Prostate gland (tissue), 2 donors: ENCODE measurements at places on chromosomes 7 and 10. TPM values are rescaled to one million over a fixed set of nuclear protein-coding genes. Genes with fewer than 3 reads are reported as not detected.

DNA sequence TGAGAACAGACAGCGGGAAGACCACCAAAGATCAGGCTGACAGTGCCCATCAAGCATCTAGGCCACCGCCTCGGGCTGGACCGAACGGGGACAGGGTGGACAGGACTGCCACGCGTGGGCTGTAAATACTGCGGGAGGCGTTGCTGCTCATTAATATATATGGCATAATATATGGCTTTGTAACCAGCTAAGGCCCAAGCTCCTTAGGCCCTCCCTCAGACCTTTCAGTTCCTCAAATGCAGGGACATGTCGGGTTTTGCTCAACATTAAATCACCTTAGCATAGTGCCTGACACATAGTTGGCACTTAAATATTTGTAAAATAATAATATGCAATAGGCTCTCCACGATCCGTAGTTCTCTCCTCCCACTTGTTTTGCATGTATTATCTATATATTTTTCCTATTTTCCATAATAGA, 402 bp upstream of the TMEM168 start:
- peak overlapping the region; percentile 65 for H3K4me3 ChIP-seq
- H3K36me3 ChIP-seq = no peaks in the 10 kb centered on the region
- no peaks in the 10 kb centered on the region for H3K27me3 ChIP-seq

GRCh38 chr10:20041931-20042330, 225.7 kb downstream of the PLXDC2 start:
- no peaks in the 10 kb centered on the region for H3K4me1 ChIP-seq
- H3K27ac ChIP-seq = no peak overlapping the region
- H3K4me3 ChIP-seq = no peak overlapping the region
- H3K27me3 ChIP-seq = no peaks in the 10 kb centered on the region
- DNase-seq = no peak

The GTPBP10 gene
- 16.2 TPM for total RNA-seq

The PRTFDC1 gene
- total RNA-seq = 0.80 TPM

DNA sequence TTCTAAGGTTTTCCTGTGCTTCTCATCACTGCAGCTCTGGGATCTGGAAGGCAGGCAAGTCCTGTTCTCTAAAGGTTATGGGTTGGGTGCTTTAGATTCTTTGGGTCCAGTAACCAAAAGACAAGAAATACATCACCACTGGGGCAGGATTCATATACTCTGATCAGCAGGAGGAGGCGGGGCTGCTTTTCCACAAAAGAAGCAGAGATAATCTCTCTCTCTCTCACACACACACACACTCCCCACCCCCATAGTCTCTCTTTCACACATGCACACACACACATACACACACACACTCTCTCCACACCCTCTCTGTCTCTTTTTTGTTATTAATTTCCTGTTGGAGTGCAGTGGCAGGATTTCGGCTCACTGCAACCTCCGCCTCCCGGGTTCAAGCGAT, 13.0 kb upstream of the ACBD5 start:
- H3K4me3 ChIP-seq = no peak overlapping the region
- H3K4me1 ChIP-seq = no peaks in the 10 kb centered on the region
- DNase-seq = no peak
- no peaks in the 10 kb centered on the region for H3K36me3 ChIP-seq
- H3K27ac ChIP-seq = no peak overlapping the region

The TWIST1 gene
- total RNA-seq = 6.4 TPM

GRCh38 chr10:67965456-67965855, 81.0 kb downstream of the SIRT1 start:
- H3K4me1 ChIP-seq = no peaks in the 10 kb centered on the region
- H3K4me3 ChIP-seq = no peak overlapping the region
- no peaks in the 10 kb centered on the region for H3K27me3 ChIP-seq
- no peaks in the 10 kb centered on the region for H3K36me3 ChIP-seq

DNA sequence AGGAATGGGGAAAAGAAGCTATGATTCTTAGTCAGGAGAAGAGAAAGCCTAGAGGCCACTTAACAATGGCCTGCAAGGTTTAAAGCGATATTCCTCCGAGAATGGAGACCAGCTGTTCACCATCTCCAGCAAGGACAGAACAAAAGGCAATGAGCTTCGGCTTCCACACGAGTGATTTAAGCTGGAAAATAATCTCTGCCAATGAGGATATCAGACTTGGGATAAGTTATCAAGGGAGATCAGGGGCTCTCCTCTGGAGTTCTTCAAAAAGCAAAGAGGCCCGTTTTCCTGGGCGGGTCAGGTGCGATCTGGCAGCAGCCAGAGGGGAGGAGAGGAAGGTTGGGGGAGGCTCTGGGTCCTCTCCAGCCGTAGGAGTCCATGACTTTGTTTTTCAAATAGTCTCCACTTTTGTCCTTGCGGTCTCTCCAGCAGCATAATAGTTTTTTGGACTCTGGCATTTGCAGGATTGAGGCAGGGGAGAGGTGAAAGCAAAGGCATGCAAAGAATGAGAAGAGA, 211.3 kb downstream of the SKIDA1 start:
- no peak overlapping the region for H3K4me3 ChIP-seq
- H3K36me3 ChIP-seq = no peaks in the 10 kb centered on the region
- no peaks in the 10 kb centered on the region for H3K4me1 ChIP-seq
- no peak overlapping the region for H3K27ac ChIP-seq
- H3K27me3 ChIP-seq = no peaks in the 10 kb centered on the region

GRCh38 chr10:15539262-15539661, 168.2 kb upstream of the FAM171A1 start:
- no peaks in the 10 kb centered on the region for H3K4me1 ChIP-seq
- H3K27ac ChIP-seq = no peak overlapping the region
- H3K4me3 ChIP-seq = no peak overlapping the region
- no peak for DNase-seq

The AKR1C3 gene
- total RNA-seq = 6.5 TPM

DNA sequence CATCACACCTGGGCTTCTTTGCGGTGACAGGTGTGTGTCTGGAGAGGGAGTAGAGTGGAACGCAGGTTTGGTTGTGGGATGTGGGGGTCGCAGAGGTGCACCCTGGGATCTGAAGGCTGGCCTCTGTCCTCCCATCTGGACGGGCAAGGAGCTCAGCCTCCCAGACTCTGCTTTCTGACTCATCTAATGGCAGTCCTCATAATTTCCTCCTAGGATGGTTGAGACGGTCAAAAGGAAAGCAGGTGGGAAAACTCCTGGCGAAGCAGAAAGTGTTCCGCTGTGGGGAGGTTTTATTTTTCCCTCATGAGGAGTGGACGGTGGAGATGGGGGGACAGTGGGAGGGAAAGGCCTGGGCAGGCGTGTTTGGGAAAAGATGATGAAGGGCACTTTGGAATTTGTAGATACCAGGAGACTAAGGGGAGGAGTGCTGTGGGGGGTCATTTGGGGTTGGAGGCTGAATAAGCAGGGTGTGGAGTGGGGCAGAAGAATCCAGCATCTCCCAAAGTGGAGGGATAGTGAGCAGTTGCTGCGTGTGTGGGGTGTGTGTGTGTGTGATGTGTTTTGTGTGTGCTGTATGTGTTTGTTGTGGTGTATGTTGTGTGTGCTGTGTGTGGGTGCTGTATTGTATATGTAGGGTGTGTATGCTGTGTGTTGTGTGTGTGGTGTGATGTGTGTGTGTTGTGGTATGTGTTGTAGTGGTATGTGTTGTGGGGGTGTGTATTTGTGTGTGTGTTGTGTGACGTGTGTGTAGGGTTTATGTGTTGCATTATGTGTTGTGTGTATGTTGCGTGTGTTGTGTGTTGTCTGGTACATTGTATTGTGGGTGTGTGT, 97.2 kb upstream of the PODXL start:
- no peaks in the 10 kb centered on the region for H3K4me1 ChIP-seq
- DNase-seq = no peak

The LRRC61 gene
- total RNA-seq = 25.8 TPM

- no peak overlapping the region for H3K27ac ChIP-seq
- H3K36me3 ChIP-seq = no peaks in the 10 kb centered on the region
- no peak for DNase-seq
- no peaks in the 10 kb centered on the region for H3K4me1 ChIP-seq
- no peak overlapping the region for H3K4me3 ChIP-seq
- H3K27me3 ChIP-seq = no peaks in the 10 kb centered on the region
Observed at GRCh38 chr10:127257395-127257794, 61.0 kb upstream of the INSYN2A start.

- DNase-seq = no peak
- H3K36me3 ChIP-seq = no peaks in the 10 kb centered on the region
- no peaks in the 10 kb centered on the region for H3K4me1 ChIP-seq
- no peak overlapping the region for H3K27ac ChIP-seq
- no peak overlapping the region for H3K4me3 ChIP-seq
Observed at GRCh38 chr7:157518514-157519175, 181.8 kb downstream of the DNAJB6 start.

The LRMDA gene
- total RNA-seq = 12.6 TPM

The HOXA4 gene
- 1.4 TPM for total RNA-seq
